Activated T-cell treated with anti-CD3 and anti-CD28 coated beads for 24 hours (primary cell): ENCODE measurements at places on chromosomes 4 and X.

DNA sequence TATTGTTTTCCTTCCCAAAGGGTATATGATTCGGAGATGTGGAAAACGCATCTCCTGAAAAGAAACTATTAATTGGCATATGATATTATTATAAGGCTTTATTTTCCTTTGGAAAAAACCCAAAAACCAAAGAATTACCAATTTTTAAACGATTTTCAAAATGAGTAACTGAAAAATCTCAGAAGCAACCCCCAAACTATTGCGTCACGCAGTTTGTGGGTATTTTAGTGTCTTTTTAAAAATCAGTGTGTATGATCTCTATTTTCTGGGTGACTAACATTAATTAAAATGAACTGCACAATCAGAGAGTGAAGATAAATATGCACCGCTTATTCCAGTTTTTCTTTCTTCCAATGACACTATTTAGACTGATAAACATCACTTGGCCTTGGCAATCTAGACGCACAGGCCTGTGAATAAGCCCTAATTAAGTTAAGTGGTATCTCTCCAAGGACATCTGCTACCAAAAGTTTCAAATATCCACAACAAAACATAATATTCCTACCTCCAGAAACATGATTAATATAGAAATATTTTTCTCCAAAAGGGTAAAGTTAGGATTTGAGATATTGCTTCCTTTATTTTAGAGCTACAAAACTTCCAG, 511.5 kb upstream of the FAM241A start:
- DNase-seq = no peak

- DNase-seq = no peak
Measured at GRCh38 chr4:67896421-67897065, 12.7 kb upstream of the TMPRSS11D start.

GRCh38 chrX:46757593-46757992, 1.3 kb downstream of the SLC9A7 start:
- DNase-seq = no peak

DNA sequence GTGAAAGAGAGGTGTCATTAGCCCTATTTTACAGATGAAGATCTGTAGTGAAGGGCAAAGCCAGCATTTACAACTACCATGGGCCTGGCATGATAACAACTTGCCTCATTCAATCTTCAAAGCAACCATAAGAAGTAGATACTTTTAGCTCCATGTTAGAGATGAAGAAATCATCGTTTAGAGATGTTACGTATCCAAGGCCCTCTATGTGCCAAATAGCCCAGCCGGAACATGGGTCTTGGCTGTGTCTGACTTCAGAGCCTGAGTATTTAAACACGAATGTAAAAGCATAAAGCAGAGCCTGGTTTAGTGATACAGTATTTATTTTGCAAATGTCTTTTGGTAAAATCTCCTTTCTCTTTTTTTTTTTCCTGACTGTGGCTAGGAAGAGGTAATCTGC, 197.1 kb downstream of the RASL11B start:
- no peak for DNase-seq

DNA sequence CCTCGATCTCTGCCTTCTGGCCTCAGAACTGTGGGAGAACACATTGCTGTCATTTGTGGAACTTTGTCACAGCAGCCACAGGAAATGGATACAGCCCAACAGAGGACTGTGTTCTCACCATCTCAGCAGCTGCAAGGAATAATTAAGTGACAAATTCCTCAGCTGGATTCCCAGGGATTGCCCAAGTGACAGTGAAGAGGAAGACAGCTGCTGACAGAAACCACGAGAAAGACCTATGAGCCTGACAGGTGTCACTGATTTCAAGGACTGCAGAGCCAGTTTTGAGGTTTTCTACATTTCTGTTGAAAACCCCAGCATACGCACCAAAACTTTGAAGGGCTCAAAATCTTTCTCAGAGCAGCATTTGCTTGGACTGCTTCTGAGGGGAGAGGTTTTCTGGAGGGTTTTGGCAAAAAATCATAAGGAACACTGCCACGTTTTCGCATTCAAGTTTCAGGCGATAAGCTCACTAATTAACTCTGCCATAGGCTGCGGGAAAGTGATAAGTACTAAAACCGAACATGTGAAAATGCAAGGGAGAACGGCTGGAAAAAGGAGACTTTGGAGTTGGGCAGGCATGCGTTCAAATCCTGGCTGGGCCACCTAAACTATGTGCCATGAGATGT, 88.8 kb downstream of the DRD5 start:
- DNase-seq = no peak

DNA sequence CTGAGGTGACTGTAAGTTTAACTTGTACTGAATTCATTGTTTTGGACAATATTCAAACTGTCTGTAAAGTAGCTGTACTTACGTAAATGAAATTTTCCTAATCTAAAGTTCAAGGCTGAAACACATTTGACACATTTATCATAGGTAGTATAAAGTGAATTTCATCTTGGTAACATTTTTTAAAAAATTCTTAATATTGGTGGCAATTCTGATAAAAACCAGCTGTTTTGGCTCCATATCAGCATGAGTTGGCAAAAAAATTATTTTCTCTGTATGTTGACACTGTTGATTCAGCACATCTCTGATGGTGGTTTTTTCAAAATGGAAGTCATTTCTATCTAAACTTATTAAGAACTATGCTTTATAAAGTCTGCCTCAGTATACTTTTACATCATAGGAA, 30.9 kb downstream of the CXorf58 start:
- no peak for DNase-seq

- DNase-seq = no peak
Measured at GRCh38 chr4:103773691-103774231, 54.0 kb upstream of the TACR3 start.
